ENCODE measurements at places on chromosomes 5 and 9. TPM values are rescaled to one million over a fixed set of nuclear protein-coding genes. Genes with fewer than 3 reads are reported as not detected.

The FBLL1 gene
- 1.2 TPM for polyA plus RNA-seq

- no peak for DNase-seq
Observed at GRCh38 chr9:37995961-37996818, 72.8 kb downstream of the SHB start.

The ANKRD18A gene
- 0.45 TPM for polyA plus RNA-seq

GRCh38 chr5:2415678-2416077, 335.8 kb downstream of the IRX2 start:
- no peak for DNase-seq

DNA sequence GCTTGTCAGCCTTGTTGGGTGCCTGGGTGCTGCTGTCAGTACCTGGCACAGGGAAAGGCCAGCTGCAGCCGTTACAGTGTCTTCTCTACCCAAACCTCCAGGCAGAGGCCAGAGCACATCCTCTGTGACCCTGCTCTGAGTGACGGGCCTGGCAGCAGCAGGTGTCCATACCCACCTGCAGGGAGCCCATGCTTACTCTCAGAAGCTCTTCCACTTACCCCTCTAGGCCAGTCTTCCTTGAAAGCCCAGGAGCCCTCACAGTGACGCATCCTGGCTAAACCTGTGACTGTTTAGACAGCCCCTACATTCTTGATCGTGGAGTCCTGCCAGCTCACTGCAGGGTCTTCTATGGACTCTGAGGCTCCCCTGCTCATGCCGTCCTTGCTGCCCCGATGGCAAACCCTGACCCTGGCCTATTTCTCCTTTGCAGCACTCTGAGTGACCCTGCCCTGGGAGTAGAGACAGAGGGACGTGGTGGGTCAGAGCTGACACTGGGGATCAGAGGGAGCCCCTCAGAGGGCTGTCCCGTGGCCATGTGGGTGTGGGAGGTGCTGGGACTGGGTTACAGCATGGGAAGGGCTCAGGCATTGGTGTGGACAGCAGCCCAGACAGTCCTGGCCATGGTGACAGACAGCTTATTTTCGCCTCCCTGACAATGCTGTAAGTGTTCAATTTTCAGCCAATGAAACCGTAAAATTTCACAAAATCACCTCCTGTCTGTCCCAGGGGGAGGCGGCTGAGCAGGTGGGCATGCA, 67.6 kb upstream of the RNF130 start:
- no peak for DNase-seq

- no peak for DNase-seq
Observed at GRCh38 chr9:105510024-105510423, 47.9 kb upstream of the FKTN start.

- DNase-seq: no peak
Observed at GRCh38 chr5:78273436-78273835, 21.1 kb downstream of the AP3B1 start.

- no peak for DNase-seq
Observed at GRCh38 chr9:89941875-89942274, 337.1 kb downstream of the GADD45G start.

The NPR3 gene
- polyA plus RNA-seq: 0.27 TPM

- DNase-seq: no peak
Observed at GRCh38 chr5:117082977-117083376, 508.4 kb upstream of the SEMA6A start.

DNA sequence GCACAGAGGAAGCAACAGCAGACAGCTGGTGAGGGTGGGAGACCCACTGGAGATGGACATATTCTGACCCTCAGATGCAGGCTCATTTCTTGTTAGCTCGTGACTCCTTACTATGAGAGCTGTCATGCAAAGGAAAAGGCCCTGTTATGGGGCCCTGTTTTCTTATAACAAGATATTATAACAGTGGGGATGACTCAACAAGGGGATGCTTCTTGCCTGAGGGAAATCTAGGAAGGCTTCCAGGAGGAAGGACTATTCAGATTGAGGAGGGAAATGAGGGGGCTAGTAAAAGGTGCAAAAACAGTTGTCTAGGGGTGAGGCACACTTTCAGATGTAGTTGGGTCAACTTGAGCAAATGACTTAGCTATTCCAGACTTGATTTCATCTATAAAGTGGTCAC, 83.0 kb downstream of the DAB2IP start:
- DNase-seq: no peak

The HARS2 gene
- polyA plus RNA-seq: 21.8 TPM

The FOXD4 gene
- not detected for polyA plus RNA-seq
